ENCODE measurements at places on chromosomes 1 and 21. TPM values are rescaled to one million over a fixed set of nuclear protein-coding genes. Genes with fewer than 3 reads are reported as not detected.
A peak's percentile ranks its signal among the peaks of the same experiment; 100 is the strongest.

DNA sequence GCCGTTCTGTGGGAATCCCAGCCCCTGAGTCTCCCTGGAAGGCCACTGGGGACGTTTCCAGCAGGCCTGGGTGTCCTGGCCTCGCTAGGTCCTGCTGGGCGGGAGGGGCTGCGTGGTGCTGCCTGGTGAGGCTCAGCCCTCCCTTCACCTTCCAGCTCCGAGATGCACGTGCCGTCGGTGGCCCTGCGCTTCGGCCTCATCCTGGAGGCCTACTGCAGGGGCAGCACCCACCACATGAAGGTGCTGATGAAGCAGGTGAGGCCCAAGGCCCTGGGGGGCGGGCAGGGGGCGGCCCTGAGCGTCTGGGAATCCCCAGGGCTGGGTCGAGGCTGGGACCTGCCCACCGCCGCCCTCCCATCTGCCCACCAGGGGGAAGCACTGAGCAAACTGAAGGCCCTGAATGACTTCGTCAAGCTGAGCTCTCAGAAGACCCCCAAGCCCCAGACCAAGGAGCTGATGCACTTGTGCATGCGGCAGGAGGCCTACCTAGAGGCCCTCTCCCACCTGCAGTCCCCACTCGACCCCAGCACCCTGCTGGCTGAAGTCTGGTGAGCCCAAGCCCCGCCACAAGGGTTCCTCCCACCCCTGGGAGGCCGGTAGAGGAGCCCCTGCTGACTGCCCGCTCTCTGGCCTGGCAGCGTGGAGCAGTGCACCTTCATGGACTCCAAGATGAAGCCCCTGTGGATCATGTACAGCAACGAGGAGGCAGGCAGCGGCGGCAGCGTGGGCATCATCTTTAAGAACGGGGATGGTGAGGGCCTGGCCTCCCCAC, 70.3 kb downstream of the PIK3CD start:
- DNase-seq = no peak

GRCh38 chr1:218294546-218294945, 9.5 kb downstream of the RRP15 start:
- DNase-seq = no peak

DNA sequence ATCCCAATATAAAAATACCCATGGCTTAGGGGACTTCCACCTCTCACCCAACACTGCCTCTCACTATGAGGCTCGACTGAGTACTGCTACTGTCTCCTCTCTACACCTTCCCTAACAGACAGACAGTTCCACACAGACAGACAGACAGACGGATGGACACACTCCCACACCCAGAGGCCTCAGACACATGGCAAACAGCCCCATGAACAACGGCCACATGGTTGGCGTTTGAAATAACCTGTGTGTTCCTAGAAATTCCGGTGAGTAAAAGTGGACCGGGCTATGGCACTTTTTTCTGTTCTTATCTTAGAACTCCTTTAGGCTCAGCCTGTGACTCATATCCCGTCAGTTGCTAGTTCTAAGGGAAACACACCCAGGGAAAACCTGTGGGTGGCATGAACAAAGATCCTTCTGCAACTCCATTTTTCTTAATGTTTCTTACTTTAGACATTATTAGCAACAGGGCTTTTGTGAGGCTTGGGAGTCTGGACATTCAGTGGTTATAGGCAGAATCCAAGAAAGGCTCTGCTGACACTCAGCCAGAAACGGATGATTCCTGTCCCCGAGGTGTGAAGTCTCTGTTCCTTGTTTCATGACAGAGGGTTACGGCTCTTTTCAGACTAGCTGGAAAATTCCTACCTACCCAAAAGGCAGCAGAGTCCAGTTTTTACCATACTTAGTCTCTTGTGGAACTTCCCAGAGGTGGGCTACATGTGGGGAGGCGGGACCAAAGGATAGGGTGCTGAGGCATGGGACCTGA, 90.5 kb upstream of the TLR5 start:
- DNase-seq = peak; percentile 66

- DNase-seq = no peak
These were observed 13.0 kb downstream of the RGS7 start for GRCh38 chr1:241343956-241344355.

GRCh38 chr1:30541721-30542485, 181.5 kb downstream of the MATN1 start:
- no peak for DNase-seq

DNA sequence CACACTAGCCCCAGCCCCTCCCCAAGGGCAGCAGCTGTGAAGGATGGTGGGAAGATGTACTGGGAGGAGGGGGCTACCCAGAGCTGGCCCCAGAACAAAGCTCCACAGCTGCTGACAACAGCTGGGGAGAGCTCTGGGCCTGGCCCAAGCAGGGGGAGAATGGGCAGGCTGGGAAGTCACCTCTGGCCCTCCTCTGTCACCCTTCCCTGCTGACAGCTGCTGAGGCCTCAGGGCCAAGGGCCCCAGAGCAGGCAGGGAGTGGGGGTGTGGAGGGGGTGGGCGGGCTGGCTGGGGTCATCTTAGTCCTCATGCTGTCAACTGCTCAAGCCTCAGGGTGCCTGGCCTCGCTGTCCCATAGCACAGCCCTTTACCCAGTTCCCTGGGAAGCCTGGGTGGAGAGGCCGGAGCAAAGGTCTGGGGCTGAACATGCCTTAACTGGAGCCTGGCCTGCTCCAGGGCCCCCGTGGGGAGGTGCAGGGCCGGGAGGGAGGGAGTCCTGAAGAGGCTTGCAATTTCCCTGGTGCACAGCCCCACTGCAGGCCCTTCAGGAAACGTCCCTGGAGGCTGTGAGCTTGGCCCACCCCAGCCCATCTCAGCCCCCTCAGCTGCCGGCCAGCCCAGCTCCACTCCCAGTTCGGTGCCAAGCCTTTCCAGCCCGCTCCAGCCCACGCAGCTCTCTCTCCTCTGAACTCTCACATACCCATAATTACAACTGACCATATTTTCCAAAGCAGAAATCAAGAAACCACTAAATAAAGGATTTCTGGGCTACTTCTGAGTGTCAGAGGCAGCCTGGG, 25.7 kb downstream of the HSPG2 start:
- DNase-seq = no peak

DNA sequence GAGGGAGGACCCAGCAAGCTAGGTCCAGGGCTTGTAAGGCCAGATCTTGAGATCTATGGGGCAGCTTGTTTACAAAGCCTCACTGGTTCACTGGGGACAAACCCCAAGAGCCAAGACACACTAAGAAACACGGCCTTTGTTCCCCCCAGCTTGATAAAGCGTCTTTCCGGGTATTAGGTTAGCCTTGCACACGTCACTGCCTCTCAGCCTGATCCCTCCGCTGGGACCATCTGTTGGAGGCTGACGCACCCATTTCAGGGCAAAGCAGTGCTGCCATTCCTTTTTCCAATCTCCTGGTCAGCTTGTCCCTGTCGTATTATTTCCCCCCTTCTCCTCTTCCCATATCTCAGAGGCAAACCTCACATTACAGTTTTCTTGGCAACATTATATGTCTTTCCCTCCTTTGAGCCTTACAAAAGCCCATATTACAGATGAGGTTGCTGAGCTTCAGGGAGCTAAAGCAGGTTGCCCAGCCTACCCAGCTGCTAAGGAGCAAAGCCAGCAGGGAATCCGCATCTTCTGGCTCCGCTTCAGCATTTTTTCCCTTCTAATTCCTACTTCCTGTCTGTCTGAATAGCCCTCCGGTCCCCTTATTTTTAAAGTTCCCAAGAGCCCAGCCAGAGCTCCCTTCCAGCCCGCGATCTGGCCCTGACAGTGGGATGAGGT, 4.1 kb downstream of the HEYL start:
- no peak for DNase-seq

DNA sequence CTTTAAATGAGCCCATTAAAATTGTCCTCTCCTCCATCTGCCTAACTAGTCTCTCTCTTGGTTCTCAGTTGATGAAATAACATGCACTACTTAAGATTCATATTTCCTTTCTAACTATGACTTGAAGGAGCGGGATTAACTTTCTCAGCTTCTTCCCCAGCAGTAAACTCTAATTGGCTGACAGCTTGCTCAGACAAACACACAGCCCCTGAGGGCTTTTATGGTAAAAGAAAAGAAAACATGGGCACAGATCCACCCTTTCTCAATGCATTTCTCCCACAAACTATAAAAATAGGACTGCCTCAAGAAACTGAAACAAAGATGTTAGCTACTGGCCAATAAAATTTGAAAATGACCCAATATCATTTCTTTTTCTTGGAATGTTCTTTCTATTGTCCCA, 703.1 kb downstream of the ADGRL2 start:
- DNase-seq = no peak

The TRAF3IP3 gene
- total RNA-seq = not detected

The DMRTA2 gene
- total RNA-seq = not detected

Measured in kidney epithelial cell (primary cell).